ENCODE measurements at places on chromosomes 13 and 19.

- DNase-seq = no peak
Measured at GRCh38 chr13:66560189-66560588, 669.9 kb downstream of the PCDH9 start.

GRCh38 chr13:57666131-57666953, 34.8 kb downstream of the PCDH17 start:
- no peak for DNase-seq

GRCh38 chr13:36069881-36070366, 61.3 kb downstream of the DCLK1 start:
- no peak for DNase-seq

DNA sequence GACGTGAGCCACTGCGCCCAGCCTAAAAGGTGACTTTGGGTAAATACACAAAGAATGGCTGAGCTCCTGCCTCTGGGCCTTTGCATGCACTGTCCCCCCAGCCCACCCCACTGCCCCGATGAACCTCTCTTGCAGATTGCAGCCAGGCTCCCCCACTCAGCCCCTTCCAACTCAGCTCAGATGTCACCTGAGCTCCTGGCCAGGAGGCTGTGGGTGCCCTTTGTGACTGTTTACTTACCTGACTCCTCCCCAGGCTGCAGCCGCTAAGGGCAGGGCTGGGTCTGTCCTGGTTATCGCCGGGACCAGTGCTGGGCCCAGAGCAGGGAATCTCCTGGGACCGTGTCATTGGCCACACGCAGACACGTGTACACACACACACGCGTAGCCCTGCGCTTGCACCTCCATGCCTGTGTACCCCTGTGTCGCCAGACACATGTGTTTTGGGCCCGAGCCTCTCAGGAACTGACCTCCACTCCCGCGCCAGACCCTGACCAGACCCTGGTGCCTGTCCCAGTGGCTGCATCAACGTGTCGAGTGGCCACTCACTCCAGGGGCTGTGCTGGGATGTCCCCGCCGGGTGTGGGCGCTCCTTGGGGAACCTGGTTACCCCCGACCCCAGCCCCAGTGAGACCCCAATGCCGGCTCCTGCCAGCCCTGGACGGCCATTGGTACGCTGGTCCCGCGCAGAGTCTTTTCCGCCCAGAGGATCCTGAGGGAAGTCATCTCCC, 18.7 kb downstream of the EFNA2 start:
- no peak for DNase-seq

DNA sequence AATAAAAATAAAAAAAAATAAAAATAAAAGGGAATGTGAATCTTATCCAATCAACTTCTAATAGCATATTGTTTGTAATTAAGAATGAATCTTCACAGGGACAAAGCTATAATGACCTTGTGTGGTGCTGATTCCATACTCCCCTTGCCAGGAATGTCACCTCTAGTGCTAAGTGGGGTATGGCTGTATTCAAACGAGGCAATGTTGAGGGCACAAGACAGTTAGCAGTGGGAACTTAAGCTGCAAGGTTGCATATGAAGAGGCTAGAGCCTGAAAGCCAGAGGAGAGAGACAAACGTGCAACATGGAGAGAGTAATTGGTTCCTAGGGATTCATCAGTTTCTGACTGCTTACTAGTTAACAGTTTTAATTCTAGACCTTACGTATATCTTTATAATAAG, 43.9 kb upstream of the CSNK1A1L start:
- DNase-seq = no peak

GRCh38 chr13:23793711-23794110, 95.5 kb downstream of the MIPEP start:
- no peak for DNase-seq

DNA sequence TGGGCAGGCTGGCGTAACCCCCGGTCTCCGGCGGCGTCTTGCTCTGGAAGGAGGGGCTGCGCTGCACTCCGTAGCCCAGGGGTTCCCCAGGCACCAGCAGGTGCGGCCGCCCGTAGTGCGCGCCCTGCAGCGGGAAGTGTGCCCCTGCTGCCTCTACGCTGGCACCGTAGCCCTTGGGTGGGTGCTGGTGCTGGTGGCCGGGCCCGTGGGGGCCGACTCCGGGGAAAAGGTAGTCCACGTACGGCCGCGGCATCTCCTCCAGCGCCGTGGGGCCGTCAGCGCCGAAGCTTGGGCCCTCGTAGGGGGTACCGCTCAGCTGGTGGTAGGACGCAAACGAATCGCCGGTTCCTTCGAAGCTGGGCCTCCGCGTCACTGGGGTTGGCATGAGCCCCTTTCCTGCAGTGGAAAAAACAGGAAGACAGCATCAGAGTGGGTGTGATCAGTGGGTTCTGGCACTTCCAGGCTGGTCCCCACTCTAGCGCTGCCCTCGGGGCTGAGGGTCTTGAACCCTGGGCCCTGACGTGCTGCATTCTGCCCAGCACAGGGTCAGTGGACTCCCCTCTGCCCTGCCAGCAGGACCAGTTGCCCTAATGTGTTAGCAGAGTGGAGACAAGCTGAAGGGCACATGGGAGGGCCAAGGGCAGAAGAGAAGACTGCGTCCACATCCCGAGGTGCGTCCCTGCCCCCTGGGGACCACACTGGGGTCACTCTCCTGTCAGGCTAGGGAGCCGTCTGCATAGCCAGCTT, 72.3 kb downstream of the LATS2 start:
- DNase-seq = no peak

- no peak for DNase-seq
Measured at GRCh38 chr13:23883255-23883654, 5.9 kb downstream of the MIPEP start.

- no peak for DNase-seq
Measured at GRCh38 chr13:22161871-22162270, 491.0 kb downstream of the FGF9 start.

GRCh38 chr13:99962242-99962641, 9.3 kb downstream of the ZIC5 start:
- no peak for DNase-seq

DNA sequence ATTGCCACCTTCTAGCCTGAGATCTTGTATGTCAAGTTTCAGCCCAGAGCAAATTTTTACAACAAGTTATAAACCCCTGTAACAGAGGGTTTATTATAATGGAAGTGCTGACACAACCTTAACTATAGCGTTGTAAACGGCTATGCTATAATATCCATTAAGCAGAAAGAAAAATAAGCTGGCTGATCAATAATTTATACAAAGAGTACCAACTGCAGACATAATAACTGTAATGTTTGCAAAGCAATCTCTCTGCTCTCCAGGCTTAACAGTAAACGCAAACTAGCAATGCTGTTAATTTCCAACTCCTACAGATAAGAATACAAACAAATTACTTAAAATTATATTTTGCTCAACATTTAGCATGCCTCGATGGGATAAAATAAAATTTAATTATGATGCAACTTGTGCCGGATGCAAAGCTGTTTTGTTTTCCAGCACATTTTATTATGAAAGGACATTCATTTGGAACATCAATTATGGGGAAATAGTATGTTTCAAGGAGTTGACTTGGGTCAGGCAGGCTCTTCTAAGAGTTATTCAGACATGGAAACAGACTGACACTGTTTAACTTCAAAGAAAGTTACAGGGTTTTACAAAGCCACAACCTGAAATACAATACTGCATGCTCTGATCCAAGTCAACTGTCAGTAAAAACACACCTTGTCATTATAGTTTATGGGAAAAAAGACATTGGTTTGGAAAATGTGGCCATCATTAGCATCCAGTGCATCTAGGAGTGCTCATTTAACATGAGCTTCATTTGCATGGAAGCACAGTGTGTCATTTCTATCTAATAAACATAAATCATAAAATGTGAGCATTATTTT, 6.6 kb upstream of the DACH1 start:
- DNase-seq = no peak

GRCh38 chr13:45847554-45848224, 3.9 kb downstream of the SIAH3 start:
- no peak for DNase-seq

DNA sequence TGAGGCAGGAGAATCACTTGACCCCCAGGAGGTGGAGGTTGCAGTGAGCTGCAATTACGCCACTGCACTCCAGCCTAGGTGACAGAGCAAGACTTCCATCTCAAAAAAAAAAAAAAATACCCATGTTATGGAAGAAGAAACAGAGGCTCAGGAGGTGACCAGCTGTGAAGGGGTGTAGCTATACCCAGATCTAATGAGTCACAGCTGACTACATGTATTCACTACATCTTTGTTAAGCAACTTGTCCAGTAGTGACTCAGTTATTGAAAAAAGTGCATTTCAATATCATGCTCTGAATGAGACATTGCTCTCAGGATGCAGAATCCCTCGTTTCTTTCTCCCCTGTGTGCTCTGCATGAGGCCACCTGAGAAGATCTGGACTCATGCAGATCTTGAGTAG, 16.1 kb upstream of the SPART start:
- DNase-seq = no peak

GRCh38 chr13:75764251-75764925, 128.3 kb downstream of the LMO7 start:
- DNase-seq = no peak

- DNase-seq = no peak
Measured at GRCh38 chr13:83085186-83085900, 796.9 kb downstream of the SLITRK1 start.

GRCh38 chr13:77740931-77741596, 43.6 kb downstream of the SLAIN1 start:
- DNase-seq = no peak

DNA sequence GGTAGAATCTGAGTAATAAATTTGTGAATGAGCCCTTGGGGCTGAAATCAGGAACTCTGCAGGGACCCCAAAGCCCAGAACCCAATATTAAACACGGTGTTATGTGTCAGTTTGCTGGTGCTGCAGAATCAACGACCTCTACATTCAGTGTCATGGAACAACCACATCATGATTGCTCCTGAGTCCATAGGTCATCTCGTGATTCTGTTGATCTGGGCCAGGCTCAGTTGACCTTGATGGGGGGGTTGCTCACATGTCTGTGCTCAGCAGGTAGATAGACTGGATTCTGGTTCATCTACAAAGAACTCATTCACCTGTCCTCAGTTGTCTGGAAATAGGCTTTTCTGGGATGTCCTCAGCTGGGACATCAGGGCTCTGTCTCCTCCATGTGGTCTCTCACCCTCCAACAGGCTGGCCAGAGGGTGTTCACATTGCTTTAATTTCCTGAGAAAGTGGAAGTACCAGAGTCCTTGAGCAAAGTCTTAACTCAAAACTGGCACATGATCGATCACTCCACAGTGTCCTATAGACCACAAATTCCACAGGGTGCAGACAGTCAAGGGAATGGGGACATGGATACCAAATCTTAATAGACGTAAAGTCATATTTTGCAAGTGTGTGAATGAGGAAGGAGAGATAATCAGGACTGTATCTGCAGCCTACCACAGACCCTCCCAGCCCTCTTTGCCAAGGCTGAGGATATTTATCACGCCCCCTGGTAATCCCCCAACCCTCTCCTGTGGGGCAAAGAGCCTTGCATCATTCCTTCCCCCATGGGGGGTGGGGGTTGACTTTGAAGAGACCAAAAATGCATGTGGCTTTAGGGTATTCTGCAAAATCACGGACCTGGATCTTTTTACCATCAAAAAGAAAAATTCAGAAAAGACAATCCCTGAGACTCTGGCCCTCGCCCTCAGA, 39.3 kb upstream of the IGFL1 start:
- DNase-seq = no peak

DNA sequence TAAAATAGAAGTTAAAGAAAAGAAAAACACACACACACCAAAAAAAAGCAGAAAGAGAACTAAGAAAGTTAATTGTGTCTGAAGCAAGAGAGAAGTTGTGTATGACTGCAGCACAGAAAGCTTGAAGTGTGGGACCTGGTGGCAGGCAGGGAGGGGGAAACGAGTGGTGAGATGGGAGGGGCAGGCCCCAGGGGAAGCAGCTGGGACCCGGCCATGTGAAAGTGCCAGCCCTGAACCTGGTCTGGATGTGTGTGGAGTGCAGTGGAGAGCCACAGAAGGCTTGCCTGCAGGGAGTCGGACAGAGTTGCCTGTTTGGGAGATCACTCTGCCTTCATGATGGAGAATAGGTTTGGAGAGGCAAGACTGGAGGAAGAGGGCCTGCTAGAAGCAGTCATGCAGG, 199.0 kb downstream of the GGACT start:
- DNase-seq = no peak

- DNase-seq = no peak
Measured at GRCh38 chr13:104086210-104086609, 1020.0 kb upstream of the SLC10A2 start.

DNA sequence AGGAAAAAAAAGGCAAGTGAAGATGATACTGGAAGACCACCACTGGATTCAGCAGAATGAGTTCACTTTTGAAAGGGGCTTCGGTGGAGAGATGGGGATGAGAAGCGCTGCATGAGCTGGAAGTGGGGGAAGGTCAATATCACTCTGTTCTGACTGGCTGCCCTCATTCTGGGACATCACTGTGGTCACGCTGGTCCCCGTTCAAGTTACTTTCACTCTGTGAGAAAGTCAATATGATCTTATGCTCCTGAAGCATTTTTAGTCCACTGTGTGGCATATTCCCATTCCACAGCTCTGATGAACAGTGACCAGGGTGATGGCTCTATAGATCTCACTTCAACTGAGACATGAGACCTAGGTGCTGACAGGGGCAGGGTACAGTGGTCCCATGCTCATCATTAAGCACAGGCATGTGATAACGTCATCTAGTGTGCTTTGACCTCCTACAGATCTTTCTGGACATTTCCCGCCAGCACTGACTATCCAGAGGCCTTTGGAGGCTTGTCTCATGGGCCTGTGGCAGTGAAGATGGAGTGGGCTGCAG, 40.2 kb upstream of the GPR183 start:
- DNase-seq = no peak

DNA sequence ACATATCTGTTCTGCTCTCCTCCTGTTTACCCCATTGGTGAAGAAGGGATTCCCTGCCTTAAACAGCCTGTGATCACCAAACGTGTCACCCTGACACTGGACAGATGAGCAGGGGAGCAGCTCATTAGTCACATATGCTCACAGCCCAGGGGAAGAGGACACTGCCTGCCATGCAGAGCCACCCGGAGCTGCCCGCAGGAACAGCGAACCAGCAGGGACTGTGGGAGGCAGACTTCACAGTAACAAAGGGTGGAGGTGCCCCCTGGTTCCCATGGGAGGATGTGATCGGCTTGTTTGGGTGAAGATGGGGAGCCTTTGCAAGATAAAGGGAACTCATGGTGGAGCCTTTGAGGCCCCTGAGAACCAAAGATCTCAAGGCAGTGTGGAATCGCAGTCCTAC, 88.6 kb upstream of the FARP1 start:
- no peak for DNase-seq

GRCh38 chr13:25059958-25060357, 36.0 kb upstream of the PABPC3 start:
- DNase-seq = no peak

- DNase-seq = no peak
Measured at GRCh38 chr19:1481224-1481892, 2.3 kb upstream of the C19orf25 start.

Measured in stimulated activated CD4-positive, alpha-beta T cell treated with anti-CD3 and anti-CD28 coated beads, TNF-alpha, amount 100 ng/mL, for 48 hours (primary cell).